Retinal pigment epithelial cell (primary cell): ENCODE measurements at places on chromosomes 1 and 21.

DNA sequence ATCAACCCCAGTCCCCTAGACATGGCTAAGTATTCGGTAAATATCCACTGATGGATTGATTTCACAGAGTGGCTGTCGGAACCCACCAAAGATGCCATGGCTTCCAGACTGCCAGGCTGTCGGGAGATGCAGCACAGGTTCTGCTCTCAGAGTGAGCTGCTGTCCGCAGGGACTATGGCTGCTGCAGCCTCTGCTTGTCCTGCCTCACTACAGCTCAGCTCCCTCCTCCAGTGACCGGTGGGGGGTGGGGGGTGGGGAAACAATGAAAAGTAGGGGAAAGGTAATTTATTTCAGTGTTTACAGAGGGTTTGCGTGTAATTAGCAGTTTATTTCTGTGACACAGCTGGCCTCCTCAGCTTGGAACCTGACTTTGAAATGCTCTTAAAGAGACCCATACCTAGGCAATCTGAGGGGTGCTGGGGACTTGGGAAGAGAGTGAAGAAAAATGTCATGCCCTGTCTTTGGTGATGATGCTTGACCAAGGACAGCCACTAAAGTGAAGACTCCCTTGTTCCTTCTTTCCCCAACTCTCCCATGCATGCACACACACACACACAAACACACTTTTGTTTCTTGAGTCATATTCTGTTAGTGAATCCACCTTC, 109.0 kb downstream of the CACNA1E start:
- no peak for DNase-seq

GRCh38 chr1:230339033-230339432, 87.1 kb downstream of the PGBD5 start:
- no peak for DNase-seq

- DNase-seq: peak; percentile 11
Measured at GRCh38 chr1:165235777-165236291, 120.7 kb downstream of the LMX1A start.

DNA sequence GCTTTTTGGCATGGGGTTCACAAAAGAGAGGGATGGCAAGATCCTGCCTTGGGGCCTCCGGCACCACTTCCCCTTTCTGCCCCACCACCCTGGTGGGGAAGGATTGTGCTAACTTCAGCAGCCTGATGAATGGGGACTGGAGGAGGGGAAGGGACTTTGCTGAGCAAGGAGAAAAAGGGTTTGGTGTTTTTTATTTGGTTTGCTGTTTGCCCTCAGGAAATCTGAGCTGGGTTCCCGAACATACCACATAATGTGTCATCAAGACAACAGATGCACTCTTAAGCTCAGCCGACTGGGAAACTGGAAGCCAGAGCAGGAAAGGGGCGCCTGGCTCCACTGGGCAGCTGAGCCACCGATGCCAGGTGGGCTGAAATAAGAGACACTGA, 19.8 kb downstream of the OLFML2B start:
- DNase-seq: no peak

GRCh38 chr1:184052194-184052559, 647 bp downstream of the TSEN15 start:
- no peak for DNase-seq

DNA sequence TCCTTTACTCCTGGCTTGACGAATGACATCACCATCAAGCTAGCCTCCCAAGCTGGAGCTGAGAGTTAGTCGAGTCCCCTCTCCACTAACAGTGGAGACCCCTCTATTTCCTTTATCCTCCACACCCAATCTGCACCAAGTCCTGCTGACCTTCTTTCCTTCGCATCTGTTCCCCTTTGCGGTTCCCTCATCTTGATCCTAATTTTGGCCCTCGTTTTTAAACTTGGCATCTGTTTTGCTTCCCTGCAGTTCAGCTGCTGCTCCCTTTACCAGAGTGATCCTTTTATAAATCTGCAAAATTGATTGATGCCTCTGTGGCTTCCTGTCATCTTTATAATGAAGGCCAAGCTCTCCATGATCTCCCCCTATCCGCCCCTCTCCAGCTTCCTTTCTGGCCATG, 49.0 kb upstream of the TSPAN2 start:
- DNase-seq: no peak

GRCh38 chr1:33237579-33237978, 18.7 kb upstream of the ZNF362 start:
- DNase-seq: no peak

DNA sequence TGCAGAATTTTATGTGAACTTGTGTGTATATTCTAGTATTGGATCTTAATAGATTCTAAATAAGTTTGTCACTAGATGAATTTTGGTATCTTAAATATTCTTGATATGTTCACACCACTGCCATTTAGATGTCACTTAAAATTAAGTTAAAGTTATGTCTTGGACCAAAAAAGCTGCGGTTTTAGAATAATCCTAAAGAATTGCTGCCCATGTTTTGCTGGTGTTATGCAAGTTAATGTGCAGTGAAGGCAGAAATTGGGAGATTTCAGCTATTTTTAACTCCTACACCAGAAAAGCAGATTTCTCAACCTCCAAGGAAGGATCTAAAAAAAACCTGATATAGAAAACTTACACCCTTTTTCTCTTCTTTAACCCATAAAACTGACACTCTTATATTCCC, 757 bp downstream of the ACADM start:
- DNase-seq: peak; percentile 43

GRCh38 chr1:198651650-198652400, 13.0 kb downstream of the PTPRC start:
- no peak for DNase-seq

DNA sequence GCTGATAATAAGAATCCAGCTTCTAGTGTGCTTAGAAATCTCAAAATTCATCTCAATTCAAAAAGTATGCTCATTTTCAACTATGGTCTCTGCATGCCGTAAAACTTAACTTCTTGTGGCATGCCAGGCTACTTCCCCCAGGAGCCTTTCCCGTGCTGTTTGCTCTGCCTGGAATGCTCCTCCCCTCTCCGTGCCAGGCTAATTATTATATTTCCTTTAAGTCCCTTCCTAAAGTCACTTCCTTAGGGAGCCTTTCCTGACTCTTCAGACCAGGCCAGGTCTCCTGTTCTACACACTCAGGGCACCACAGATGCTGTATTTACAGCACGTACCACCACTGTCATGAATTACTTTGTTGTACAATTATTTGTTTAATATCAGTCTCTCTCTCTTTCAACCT, 67.1 kb upstream of the PPP2R5A start:
- no peak for DNase-seq
